ENCODE measurements at places on chromosomes 5 and 9.

DNA sequence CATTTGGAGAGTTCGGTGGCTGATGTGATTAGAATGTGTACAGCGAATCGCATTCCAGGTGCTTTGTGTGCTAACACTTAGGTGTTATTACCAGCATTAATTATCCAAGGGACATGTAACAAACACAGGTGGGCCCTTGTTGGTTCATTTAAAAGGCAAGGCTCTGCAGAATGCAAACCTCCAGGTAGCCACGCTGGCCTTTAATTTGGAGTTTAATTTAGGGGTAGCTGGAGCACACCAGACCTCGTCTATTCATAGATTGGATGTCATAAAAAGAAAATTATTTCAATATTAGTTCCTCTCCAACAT is 191.1 kb downstream of the MAT2B start:
- DNase-seq, result no peak

- no peak for DNase-seq
Measured at GRCh38 chr5:6859951-6860638, 146.9 kb downstream of the TENT4A start.

DNA sequence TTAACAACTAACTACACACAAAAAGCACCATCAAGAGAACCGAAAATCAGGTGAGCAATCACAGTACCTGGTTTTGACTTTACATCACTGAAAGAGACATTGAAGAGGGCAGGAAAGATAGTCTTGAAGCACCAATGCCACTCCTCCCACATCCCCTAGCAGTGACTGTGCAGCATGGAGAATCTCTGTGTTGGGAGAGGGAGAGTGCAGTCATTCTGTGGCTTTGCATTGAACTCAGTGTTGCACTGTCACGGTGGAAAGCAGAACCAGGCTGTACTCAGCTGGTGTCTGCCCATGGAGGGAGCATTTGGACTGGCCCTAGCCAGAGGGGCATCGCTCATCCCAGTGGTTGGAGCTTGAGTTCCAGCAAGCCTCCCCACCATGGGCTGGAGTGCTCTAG is 40.4 kb downstream of the C5 start:
- DNase-seq, result no peak

GRCh38 chr5:52065182-52065581 is 681.9 kb downstream of the ISL1 start:
- no peak for DNase-seq

DNA sequence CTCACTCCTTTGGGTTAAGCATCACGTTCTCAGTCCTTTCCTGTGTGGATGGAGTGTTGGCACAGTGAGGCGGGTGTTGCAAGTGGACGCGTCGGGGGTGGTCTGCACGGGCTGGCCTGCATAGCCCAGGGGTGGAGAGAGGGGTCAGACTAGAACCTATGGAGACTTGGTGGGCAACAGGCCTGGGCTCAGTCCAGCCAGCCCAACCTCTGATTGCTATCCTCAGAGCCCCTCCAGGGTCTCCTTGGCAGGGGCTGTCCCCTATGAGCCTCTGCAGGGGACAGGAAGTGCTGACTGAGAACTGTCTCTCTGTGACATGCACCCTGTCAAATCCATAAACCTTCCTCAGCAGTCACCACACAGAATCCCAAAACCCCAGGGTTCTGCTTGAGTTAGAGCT is 2.3 kb downstream of the DCANP1 start:
- no peak for DNase-seq

GRCh38 chr5:178465861-178466288 is 124.3 kb downstream of the COL23A1 start:
- DNase-seq, result no peak

GRCh38 chr9:132937463-132937901 is 6.9 kb downstream of the TSC1 start:
- DNase-seq, result no peak

DNA sequence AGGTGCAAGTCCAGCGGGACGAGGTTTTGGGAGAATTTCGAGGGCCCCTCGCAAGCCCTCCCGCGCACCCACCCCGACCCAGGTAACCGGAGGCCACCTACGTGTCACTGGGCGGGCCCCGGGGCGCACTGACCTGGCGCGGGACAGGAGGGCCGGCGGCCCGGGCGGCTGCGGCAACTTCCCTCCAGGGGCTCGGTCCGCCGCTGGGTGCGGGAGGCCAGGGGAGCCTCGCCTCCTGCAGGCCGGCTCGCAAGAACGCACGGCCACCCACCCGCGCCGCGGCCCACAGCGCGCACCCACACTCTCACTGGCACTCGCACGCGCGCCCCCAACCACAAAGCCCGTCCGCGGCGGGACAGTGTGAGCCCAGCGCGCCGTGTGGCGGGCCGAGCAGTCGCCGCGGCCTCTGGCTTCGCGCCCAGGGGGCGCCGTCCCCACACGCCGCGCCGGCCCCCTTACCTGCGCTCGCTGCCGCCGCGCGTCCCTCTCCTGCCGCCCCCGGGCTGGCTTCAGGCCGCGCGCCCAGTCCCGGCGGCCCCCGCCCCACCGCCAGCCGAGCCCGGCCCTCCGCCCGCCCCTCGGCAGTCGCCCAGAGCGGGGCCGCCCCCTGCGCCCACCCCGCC is 451 bp downstream of the LPAR1 start:
- DNase-seq, result peak; percentile 63

GRCh38 chr5:128965011-128965637 is at the start of gene SLC27A6:
TSS of gene SLC27A6 (plus strand) at chr5:128965488. CDS start at chr5:128966138, 650 bp downstream.
- peak; percentile 54 for DNase-seq

GRCh38 chr5:39201160-39201780 is 18.1 kb downstream of the FYB1 start:
- DNase-seq, result no peak

- no peak for DNase-seq
Measured at GRCh38 chr9:137715321-137715720, 96.5 kb downstream of the EHMT1 start.

GRCh38 chr5:107372723-107373450 is 297.9 kb downstream of the EFNA5 start:
- DNase-seq, result no peak

- DNase-seq, result no peak
Measured at GRCh38 chr5:145218982-145219381, 616.2 kb downstream of the PRELID2 start.

DNA sequence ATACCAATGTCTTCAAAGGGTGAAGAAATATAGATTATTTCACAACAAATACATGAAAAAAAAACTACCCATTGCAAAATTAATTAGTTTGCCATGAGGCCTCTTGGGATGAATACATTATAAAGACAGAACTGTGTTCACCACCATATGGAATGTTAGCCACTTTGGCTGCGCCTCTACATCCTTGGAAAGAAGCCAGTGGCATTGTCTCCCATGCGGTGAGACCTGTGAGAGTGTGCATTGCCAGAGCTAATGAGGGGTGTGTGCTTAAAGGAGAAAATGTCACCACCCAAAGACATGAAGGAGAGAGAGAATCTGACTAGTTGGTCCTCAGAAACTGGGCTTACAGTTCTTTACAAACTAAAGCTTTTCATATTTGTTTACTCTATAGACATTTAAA is 110.6 kb downstream of the PLPPR1 start:
- no peak for DNase-seq

GRCh38 chr9:127586096-127586495 is 26.0 kb upstream of the STXBP1 start:
- DNase-seq, result no peak

- no peak for DNase-seq
Measured at GRCh38 chr9:107898761-107899160, 409.2 kb upstream of the KLF4 start.

DNA sequence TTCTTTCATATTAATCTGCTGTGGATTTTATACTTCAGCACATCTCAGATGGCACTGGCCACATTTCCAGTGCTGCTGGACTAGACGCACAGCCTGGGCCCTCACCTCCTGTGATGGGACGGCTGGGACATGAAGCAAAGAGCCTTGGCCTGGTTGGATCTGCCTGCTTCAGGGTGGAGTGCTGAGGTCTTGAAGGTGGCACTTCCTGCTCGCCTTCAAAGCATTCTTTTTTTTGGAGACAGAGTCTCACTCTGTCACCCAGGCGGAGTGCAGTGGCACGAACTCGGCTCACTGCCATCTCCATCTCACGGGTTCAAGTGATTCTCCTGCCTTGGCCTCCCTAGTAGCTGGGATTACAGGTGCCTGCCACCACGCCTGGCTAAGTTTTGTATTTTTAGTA is 73.1 kb downstream of the RAPGEF1 start:
- no peak for DNase-seq

- no peak for DNase-seq
Measured at GRCh38 chr5:121257621-121258020, 594.1 kb upstream of the FTMT start.

DNA sequence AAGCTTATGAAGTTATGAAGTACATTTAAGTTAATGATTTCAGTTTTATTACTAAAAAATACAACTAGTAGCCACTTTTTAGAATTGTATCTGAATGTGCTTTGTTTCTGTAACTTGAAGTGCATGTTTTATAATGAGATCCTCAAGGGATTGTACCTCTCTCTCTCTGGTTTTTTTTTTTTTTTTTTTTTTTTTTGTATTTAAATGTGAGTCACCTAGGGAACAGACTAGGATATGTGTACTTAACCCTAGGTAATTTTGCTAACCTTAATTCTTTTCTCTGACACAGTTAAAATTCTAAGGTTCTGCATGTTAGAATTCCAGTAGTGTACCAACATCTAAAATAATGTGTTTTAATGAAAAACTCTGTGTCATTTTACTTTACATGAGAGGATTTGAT is 59.5 kb downstream of the CDC42SE2 start:
- no peak for DNase-seq

DNA sequence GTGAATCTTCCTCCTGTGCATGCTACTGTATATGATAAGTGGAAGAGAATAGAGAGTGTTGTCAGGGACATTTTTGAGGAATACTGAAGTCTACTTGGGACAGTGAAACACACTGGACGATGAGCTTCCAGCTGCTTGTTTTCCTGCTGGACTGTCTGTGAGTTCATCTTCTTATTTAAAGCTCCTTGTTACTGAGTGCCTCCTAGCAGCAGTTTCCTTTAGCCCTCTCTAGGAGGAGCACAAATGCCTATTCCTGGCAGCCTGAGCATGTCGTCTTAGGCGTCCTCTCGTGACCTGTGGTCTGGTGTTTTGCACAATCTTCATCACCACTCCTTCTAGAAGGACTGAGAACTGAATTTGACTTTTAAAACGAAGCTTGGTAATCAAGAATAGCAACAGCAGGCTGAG is 43.8 kb downstream of the ANKRD33B start:
- no peak for DNase-seq

DNA sequence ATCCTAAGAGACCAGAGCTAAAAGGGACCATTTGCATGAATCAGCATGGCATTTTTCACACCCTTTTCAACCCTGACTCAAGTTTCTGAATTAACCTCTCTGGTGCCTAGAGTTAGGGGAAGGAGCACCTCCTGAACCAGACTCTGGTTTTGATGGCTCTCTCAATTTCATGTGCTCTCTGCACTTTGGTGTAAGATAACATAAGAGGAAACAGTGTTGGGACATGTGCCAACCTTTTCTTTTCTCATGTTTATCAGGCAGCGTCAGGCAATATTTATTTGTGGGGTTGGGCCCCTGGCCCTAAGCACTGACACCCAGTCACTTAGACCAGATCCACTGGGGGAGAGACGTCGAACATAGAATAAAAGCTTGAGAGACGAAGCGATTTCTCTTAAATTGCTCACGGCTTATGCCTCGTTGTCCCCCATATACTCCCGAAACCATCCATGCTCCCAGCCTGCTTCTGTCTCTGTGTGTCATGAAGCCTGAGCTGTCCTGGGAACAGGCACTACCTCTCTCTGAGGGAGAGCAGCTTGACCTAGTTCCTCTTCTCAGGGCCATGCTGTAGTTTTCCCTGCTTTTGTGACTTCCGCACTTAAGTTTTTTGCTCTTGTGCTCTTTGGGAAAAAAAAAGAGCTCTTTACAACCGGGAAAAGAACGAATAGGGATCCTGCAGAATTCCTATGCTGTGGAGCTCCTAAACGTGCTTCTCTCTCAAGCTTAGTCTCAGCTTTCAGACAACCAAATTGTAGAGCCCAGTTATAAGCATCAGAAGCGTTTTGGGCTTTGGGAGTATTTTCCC is 195.7 kb downstream of the NR3C1 start:
- no peak for DNase-seq

DNA sequence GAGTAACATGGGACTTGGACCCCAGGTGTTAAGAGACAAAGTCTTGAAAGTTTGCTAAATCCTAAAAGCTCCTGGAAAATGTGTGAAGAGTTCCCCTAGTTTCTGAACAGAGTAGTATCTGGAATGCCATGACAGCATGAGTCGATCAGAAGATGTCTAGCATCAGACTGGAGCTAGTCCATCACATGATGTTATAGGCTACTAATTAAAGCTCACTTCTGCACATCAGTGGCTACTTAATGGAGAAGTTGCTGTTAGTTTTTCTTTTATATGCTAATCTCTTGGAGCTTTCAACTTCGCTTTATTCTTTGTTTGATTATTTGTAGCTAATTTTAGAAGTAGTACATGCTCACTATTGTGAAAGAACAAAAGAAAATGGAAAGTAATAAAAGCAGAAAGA is 471.3 kb upstream of the KLF4 start:
- no peak for DNase-seq

DNA sequence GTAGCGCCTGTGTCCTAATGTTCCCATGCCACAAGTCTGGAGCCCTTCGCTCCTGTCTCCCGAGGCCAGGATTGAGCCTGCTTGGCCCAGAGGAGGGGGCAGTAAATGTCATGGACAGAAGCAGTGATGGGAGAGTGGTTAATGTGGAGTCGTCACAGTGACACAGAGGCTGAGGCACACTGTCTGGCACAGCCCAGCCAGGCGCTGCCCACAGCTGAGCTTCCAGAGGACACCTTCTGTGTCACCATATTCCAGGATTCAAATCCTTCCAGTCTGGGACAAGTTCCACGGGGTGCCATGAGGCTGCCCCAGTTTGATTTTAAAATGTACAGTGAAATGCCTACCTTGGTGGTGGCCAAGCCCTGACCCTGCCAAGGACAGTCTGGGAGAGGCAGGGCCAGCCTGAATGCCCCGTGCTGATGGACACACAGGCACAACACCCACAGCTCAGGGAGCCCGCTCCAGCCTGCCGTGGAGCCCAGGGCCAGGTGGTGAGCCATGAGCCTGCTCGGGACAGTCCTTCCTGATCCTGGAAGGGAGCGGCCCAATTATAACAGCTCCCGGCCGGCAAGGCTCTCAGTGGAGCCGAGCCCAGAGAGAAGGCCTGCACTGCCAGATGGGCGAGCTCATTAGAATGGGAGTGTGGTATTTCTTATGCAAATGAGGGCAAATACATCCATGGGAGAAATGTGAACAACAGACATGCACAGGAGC is 99.1 kb upstream of the RUFY1 start:
- DNase-seq, result no peak
